ENCODE measurements at places on chromosomes 7 and 10.

DNA sequence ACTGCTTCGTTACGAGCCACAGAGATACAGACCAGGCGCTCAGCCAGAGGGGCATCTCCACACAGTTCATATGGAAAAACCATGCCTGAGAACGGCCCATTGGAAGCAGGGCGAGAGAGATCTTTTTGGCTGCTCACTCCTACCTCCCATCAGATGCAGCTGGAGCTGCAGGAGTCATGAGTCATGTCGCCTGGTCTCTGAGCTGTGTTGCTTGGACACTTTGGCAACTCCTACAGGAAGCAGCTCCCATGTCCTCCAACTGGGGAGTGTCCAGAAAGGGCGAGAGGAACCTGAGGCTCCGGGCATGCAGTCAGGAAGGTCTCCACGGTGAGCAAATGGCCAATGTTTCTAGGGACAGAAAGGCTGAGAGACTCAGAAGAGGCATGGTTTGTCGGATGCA, 24.9 kb downstream of the INSIG1 start:
- DNase-seq: peak; percentile 26

GRCh38 chr10:86744067-86744725, 12.2 kb upstream of the BMPR1A start:
- DNase-seq: no peak

- DNase-seq: no peak
Measured at GRCh38 chr7:80999100-80999499, 80.2 kb upstream of the SEMA3C start.

- DNase-seq: no peak
Measured at GRCh38 chr7:28641752-28642545, 229.6 kb downstream of the CREB5 start.

DNA sequence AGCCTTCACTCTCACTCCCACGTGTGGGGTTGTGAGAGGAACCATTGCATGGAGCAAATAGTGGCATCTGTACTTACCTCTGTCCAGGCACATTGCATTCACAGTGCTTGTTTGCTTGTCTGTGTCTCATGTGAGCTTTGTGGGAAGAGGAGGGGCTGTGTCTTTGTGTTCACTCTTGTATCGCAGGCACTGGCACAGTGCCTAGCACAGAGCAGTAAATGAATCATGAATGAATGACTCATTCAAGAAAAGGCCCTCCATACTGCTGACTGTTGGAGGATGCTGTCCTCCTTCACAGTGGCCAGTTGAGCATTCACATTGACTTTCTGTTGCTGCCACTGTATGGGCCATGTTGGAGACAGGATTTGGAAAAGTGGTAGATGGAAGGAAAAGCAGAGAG, 125.3 kb downstream of the SORCS3 start:
- no peak for DNase-seq

- DNase-seq: no peak
Measured at GRCh38 chr7:17512181-17512675, 213.8 kb downstream of the AHR start.

DNA sequence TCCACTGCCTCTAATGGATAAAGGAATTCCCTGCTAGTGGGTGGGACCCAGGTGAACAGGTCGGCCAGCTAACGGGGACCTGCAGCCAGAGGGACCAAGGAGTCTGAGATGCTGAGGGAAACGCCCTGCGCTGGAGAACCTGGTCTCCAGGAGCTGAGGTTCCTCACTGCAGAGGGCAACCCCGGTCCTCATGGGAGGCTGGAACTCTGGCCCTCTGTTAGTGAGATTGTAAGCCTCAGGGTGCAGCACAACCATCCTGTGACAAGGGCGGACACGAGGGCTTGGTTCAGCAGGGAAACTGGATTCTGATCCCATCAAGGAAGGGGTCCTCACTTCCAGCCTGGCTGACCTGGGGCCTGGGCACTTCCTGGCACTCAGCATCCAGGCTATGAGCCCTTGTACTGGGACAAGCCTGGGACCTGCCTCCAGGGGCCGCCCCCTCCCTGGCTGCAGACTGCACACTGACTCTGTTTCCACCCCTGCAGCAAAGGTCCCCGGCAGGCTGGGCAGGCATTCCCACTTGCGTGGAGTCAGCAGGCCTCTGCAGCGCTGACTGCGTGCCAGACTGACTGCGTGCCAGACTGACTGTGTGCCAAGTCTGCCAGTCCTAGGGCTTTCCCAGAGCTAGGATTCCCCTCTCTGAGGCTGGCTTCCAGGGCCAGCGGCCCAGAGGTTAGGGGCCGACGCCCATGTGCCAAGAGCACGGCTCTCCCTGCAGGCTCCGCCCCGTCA, 143.2 kb downstream of the MAPK8 start:
- DNase-seq: no peak

DNA sequence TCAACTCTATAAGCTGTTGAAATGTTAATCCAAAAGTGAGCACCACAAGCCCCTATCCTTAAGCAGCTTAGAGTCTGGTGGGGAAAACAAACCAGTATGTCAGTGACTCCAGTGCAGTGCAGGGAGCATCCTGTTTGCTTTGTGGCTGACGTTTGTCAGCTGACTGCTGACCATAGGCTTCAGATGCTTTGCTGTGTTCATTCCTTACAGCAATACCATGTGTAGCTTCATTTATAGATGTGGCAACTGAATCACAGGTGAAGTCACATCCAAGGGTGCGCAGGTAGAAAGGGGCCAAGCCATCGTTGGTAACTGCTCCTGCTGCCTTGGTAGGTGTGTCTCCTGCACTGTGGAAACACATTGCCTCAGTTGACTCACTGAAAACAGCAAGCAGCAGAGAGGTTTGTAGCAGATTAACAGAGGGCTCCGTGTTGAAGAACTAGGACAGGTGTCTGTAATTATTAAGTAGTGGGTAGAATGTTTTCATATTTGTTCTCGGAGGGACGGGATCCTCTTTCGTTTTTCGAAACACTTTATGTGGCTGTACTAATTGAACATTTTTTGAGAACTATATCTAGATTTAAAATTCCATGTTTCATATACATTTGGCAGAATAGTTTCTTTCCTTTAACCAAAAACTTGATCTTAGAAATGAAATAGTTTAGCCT, 2.0 kb downstream of the INSIG1 start:
- peak; percentile 22 for DNase-seq

- no peak for DNase-seq
Measured at GRCh38 chr10:69577268-69578232, 4.3 kb upstream of the NEUROG3 start.

Measured in AG08395 (cell line).